ENCODE measurements at places on chromosomes 2 and 18.
A peak's percentile ranks its signal among the peaks of the same experiment; 100 is the strongest.

DNA sequence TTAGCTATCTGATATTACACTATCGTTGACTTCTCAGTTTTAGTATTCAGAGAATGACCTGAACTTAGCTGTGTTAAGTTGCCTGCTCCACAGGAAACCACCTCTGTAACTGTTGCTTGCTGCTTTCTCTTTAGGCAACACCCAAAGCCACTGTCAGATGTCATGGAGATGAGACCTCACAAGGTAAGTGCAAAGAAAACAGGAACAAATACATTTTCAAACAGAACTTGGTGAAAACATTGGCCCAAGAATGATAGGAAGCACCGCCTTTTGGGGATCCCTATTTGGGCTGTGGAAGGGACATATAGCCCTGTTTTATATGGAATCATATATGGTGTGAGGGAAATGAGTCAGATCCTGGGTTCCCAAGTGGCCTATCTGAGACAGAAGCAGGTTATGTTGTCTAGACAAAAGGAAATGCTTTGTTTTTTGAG, 143.4 kb downstream of the UBE2E3 start:
- DNase-seq, result peak; percentile 91

DNA sequence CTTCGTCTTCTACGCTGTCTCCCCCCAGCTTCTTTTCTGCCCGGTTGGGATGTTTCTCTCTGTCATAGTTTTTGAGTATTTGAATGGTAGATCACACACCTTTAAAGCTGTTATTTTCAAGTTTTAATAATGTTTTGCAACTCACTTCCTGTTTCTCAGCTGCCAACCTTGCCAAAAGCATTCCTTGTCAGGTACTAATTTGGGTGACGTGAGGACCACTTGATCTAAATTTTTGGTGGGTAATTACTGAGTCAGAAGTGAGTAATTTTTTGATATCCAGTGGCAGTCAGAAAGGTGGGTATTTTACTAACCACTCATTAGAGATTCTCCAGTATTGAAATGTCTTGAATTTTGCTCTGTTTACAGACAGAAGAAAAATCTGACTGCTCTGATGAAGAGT, 852.4 kb upstream of the FANCL start:
- DNase-seq, result no peak

GRCh38 chr2:161075701-161076100, 84.5 kb upstream of the TANK start:
- no peak for DNase-seq

- DNase-seq, result no peak
These were observed 536 bp downstream of the VPS54 start for GRCh38 chr2:64018701-64019082.

DNA sequence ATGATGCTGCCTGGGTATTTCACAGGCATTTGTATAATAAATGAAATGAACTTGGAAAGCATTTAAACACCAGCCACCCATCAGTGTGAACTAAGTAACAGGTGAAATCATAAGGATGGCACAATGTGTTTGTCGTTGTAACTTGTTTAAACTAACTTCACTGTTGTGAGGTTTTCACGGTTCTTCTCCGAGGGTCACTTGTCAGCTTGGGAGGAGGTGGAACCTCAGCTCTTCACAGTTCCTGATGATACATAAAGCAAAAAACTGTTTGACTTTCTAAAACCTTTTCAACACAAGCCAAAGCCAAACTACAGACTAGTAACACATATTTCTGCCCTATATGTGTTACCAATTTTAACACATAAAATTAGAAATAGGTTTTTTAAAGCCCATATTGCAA, 13.1 kb downstream of the TMEM18 start:
- no peak for DNase-seq

- DNase-seq, result peak; percentile 35
These were observed 9.9 kb upstream of the AOX1 start for GRCh38 chr2:200575957-200576356.
